ENCODE measurements at places on chromosomes 5 and 9.

DNA sequence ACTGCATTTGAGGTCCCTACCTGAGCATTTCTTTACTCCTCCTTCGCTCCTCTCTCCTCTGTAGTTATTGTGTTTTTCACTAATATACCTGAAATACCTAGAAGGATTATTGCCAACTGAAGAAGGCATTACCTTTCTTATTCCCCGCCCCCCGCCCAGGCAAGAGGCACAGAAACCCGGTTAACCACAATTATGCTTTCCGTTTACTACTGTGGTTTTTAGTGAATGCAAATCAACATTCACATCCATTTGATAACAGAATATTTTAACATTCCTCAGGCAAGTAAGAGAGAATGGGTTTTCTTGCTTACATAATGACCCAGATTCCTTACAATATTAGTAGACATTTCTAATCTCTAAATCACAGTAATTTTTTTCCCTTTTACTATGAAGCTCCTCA is 136.9 kb downstream of the PCSK5 start:
- DNase-seq, result no peak

DNA sequence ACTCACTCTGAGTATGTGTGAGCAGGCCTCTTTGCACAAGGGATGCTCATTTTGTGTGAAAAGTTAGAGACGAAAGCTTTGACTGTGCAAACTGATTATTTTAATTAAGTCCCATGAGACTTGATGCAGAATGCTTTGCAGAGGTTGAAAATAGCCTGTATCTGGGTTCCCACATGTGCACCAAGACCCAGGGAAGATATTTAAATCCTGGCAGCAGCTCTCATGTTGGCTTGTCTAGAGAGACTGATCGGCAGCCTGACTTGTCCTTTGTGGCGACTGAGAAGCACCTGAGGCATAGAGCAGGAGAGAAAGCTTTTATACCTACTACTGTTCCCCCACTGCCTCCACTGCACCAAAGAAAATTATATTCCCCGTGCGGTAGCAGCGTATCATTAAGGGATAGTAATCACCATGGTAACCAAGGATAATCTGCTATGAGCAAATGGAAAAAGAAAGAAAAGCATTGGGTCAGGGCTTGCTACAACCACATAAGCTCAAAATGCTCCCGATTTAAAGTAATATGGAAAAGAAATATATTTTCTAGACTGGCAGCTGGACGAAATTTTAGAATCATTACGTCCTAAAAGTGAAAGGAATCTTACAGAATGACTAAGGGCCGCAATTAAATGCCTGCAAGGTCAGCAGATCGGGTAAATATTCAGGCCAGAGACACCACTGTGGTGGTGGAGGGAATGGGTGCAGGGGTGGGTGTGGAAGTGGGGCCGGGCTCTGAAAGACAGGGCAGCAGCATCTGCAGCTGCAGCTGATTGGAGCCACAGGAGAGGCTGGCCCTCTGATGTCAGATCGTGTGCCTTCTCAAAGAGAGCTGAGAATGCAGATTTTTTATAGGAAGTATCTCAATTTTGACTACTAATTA is 135.3 kb upstream of the EPB41L4A start:
- DNase-seq, result no peak

DNA sequence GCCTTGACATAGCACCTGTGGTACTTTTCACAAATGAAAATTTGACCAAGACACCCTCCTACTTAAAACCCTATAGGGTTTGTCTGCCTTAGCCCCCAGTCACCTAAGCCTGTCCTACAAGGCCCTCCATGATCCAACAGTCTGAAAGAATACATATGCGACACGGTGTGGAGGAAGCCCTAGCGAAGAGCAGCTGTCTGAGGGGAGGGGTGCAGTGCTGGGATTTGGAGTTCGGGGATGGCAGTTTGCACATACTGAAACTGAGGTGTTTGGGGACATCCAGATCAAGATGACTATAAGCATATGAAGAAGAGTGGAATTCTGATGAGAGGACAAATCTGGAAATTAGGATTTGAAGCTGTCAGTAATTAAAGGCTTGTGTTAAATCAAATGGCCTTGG is 7.2 kb upstream of the MYORG start:
- DNase-seq, result no peak

GRCh38 chr5:90071066-90071465 is 338.5 kb downstream of the CETN3 start:
- no peak for DNase-seq

DNA sequence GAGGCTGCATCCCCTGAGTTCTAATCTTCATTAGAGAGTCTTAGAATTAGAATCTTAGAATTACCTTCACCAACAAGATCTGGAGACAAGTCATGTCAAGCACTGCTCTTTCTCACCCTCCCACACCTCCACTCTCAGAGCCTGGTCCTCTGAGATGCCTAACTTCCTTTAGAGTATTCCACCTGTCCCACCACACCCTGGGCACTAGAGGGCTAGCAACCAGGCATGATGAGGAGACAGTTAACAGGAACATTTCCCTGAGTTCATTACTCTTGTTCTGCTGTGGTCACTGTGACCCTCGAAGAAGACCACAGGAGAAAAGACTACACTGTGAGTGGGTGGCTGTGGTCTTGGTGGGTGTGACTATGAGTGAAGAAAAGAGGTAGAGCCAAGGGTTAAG is 25.2 kb upstream of the MAP1B start:
- DNase-seq, result no peak

Measured in NCI-H510A (cell line).